Stimulated activated CD4-positive, alpha-beta T cell treated with anti-CD3 and anti-CD28 coated beads, TNF-alpha, amount 100 ng/mL, for 4 hours (primary cell): ENCODE measurements at places on chromosomes 5 and 9.

- DNase-seq = no peak
Measured at GRCh38 chr5:9058161-9058560, 487.7 kb downstream of the SEMA5A start.

GRCh38 chr9:118578467-118578866 lies 790.8 kb downstream of the BRINP1 start:
- no peak for DNase-seq

GRCh38 chr9:5193345-5193744 lies 7.9 kb upstream of the INSL6 start:
- no peak for DNase-seq

DNA sequence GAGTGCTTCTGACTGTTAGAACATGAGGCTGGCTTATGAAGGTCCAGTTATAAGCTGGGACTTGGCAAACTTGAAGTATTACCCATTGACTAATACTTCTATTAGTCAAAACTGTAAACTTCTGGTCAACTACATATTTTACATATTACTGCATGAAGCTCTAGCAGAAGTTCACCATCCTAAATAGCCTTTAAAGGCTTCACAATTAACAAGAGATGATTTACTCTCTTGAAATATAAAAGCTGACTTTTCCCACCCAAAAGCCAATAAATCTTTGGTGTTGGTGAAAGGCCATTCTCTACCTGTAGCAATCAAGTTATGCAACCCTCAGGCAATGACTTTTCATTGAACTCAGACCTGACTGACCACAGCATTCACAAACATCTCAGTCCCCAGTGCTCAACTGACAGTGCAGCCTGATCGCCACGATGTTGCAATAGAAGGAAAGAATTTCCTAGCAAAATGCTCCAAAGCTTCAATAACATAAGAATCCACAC lies 345.6 kb downstream of the EBF1 start:
- DNase-seq = no peak

GRCh38 chr5:178625679-178626483 lies 969 bp downstream of the CLK4 start:
- DNase-seq = no peak

DNA sequence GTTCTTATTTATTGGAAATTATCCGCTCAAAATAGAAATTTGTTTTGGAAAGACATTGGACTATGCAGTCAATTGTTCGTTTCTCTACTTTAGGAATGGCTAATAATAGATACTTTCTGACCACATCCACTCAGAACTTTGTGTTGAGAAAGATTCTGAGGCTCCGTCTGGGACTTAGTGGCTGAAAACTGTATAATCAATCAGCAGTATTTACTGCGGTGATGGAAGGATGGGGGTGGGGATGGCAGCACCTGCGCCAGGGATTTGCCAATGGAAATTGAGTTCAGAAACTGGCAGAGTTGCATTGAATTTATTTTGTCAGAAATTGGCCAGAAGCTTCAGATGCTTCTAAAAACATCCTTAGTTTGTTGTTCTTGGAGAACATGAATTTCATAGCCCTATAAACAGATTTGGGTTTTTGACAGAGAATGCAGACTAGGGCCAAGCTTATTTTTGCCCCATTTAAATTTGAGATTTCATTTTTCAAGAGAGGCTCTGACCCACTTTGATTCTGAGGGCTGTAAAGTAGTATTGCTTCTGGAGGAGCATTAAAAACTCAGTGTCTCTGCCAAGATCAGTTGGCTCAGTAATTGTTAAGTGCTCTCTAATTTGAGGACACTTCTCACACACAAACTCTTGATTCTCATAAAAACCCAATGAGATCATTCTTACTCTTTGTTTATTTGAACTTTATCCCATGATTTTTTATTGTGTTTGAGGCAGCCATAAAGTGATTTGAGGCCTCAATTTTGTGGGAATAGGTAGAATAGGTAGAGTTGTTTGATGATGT lies 215.1 kb downstream of the CD180 start:
- DNase-seq = no peak
